Stimulated activated CD4-positive, alpha-beta T cell treated with anti-CD3 and anti-CD28 coated beads, Interleukin-4, amount 100 ng/mL, for 24 hours (primary cell): ENCODE measurements at places on chromosomes 13 and 19.
A peak's percentile ranks its signal among the peaks of the same experiment; 100 is the strongest.

- no peak for DNase-seq
These were observed 1167.8 kb upstream of the PCDH20 start for GRCh38 chr13:62583466-62583865.

GRCh38 chr13:20814224-20814910 lies 40.6 kb upstream of the EEF1AKMT1 start:
- no peak for DNase-seq

DNA sequence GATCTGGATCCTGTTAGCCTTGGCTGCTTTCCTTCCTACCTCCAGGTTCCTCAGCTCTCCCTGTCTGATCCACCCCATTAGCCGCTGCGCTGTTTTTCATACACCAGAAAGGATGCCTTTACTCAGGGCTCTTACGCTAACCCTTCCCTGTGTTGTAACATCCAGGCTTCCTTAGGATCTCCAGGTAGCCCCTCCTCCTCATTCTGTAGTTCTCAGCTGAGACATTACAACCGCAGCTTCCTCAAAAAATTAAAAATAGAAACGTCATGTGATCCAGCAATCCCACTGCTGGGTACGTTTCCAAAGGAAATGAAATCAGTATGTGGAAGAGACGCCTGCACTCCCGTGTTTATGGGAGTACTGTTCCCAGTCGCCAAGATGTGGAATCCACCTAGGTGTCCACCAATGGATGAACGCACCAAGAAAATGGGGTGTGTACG lies 18.4 kb upstream of the MYADM start:
- DNase-seq = no peak

GRCh38 chr13:91112201-91112923 lies 235.1 kb upstream of the MIR17HG start:
- DNase-seq = no peak

GRCh38 chr13:47146136-47146535 lies 249.3 kb upstream of the HTR2A start:
- no peak for DNase-seq

- no peak for DNase-seq
These were observed 1.2 kb upstream of the ZNF626 start for GRCh38 chr19:20662421-20663105.

DNA sequence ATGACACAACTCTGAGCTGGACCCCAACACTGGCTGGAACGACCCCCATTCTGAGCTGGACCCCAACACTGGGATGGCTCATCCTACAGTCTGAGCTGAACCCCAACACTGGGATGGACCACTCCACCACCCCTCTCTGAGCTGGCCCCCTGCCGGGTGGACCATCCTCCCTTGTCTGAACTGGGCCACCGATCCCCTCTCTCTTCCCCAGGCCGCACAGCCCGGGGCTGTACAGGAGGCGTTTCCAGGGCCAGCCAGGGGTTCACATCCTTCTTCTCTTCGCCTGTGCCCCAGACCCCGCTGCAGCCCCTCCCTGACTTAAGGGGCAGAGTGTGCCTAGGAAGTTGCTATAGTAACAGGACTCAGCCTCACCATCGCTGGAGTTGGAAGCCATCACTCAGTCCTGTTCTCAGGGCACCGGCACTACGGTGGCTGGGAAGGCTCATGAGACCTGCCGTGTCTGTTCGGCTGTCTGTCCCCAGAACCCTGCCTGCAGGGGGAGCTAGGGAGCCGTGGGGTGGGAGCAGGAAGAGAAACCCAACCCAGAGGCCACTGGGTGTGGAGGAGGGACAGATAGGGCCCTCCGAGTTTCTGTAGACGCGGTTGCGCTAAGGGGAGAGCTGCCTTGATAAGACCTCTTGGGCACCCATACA lies 3.7 kb downstream of the PRKACA start:
- peak; percentile 52 for DNase-seq

DNA sequence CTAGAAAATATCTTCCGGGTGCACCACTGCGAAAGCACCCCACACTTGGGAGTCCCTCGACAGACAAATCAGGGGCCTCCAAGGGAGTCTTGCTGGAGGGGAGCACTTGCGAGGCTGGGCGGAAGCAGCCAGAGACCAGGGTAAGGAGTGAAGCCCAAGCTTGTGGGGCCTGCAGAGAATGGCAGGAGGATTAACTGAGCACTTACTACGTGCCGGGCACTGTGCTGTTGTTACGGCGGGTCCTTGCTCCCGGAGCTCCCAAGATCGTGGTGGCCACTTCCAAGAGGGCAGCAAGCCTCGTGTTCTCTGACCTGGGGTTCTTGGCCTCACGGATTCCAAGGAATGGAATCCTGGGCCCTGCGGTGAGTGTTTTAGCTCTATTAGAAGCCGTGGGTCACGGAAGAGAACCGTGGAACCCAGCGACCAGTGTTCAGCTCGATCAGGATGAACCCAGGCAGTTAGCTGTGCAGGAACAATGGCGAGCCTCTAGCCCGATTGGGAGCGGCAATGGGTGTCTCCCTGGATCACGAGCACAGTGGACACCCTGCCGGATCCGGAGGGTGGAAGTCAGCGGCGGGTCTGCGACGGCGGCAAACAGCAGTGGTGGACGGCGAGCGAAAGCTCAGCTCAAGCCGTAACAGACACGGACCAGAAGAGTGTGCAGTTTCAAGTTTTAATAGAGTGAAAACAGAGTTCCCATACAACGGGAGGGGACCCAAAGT lies 9.6 kb downstream of the TTYH1 start:
- no peak for DNase-seq

DNA sequence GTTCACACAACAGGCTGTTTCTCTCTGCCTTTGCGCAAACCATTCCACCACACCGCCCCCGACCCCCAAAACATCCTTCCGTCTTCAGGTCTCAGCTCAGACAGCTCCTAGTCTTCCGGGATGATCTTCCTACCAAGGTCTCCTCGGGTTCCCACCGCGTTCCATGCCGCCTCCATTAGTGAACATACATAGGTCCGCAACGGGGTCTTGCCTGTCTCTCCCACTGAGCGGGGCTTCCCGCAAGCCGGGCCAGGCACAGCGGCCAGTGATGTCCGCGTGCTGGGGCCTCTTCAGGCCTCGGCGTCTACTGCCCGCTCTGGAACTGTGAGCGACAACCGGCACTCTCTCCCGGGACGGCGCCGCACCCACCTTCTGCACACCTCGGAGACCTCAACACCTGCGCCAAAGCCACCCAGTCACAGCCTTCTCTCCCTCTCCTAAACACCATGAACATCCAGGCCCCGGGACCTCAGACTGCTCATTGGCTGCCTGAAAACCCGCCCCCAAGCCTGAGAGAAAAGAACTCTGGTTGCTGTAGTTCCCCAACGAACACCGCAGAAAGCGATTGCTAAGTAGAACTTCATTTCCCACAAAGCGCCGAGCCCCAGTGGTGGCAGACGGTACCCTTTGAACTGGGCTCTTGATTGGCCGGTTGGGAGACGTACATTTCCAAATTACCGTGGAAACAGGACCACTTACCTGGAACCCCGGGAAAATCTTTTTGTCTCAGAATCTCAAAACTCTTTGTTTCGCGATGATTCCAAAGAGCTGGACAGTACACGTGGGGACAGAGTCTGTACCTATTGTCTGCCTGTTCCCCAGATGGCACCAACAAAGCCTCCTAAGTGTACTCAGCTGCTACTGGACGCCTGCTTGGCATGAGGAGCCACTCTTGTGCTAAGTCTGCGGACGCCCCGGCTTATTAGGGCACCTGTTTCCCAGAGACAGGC lies 9.5 kb downstream of the DYRK1B start:
- peak; percentile 92 for DNase-seq

- DNase-seq = no peak
These were observed 14.9 kb downstream of the RFC3 start for GRCh38 chr13:33832872-33833271.

GRCh38 chr19:47561440-47562057 lies 11.4 kb downstream of the ZNF541 start:
- no peak for DNase-seq

- no peak for DNase-seq
These were observed 525.0 kb upstream of the SLITRK6 start for GRCh38 chr13:86324191-86324590.

DNA sequence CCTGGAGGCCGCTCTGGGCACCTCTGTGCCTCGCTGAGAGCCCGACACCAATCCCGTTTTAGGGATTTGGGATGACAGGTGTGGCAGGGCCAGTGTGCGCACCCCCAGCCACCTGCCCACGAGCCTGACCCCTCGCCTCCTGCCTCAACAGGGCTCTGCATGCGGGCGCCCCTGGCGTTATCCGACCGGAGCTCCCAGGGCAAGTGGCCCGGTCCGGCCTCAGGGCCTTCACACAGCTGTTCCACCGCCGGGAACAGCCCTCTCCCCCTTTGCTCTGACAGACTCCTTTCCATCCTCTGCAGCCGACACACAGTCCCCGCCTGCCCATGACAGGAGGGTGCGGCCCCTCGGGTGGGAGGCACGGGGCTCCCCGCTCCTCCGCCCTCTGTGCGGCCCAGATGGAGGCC lies 7.1 kb upstream of the WDR18 start:
- DNase-seq = no peak
